Cardiac atrium fibroblast (primary cell): ENCODE measurements at places on chromosomes 4 and X. TPM values are rescaled to one million over a fixed set of nuclear protein-coding genes. Genes with fewer than 3 reads are reported as not detected.

Gene GNRHR
- total RNA-seq: not detected in 2 replicates

Gene ANOS1
- 9.7 and 15.4 TPM in 2 replicates for total RNA-seq

Gene RIPPLY1
- total RNA-seq: not detected in 2 replicates

Gene CPZ
- total RNA-seq: 6.5 and 6.9 TPM in 2 replicates

Gene RAB33A
- total RNA-seq: 0.54 and 0.65 TPM in 2 replicates

Gene CCKAR
- not detected in 2 replicates for total RNA-seq

Gene FAM236A
- total RNA-seq: not detected in 2 replicates

Gene PCDH7
- total RNA-seq: 8.6 and 16.2 TPM in 2 replicates

Gene PAGE2
- total RNA-seq: not detected in 2 replicates

Gene MAP7D2
- under 0.01 and 1.1 TPM in 2 replicates for total RNA-seq

Gene HELT
- total RNA-seq: not detected in 2 replicates

Gene MAGEA8
- not detected in 2 replicates for total RNA-seq

Gene HMX1
- not detected in 2 replicates for total RNA-seq

Gene COL25A1
- not detected in 2 replicates for total RNA-seq

Gene RHOXF2
- total RNA-seq: not detected in 2 replicates
